Nephron progenitor cell (in vitro differentiated cells): ENCODE measurements at places on chromosomes 16 and 17.

DNA sequence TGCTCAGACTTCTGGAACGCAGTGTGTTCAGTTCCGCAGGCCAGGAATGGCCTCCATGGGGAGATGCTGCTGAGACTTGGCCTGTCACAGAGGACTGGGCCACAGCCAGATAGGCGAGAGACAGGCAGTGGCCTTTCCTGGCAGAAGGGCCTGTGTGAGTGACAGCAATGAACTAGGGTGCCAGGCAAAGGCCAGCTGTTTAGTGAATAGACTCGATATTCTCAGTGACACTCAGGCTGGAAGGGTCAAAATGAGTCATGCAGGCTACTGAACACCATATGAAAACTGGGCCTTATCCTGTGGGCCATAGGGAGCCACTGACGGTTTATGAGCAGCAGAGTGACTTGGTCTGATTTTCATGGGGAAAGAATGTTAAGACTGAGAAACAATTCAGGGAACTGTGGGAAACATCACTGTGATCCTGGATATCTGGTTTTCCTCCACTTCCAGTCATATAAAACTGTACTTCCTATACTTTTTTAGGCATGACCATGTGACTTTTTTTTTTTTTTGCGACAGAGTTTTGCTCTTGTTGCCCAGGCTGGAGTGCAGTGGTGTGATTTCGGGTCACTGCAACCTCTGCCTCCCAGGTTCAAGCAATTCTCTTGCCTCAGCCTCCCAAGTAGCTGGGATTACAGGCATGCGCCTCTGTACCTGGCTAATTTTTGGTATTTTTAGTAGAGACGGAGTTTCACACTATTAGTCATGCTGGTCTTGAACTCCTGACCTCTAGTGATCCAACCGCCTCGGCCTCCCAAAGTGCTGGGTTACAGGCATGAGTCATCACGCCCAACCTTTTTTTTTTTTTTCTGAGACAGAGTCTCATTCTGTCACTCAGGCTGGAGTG, 5.2 kb upstream of the NUBP1 start:
- no peak for DNase-seq

GRCh38 chr17:72111336-72111923, 9.4 kb upstream of the SOX9 start:
- DNase-seq: no peak

DNA sequence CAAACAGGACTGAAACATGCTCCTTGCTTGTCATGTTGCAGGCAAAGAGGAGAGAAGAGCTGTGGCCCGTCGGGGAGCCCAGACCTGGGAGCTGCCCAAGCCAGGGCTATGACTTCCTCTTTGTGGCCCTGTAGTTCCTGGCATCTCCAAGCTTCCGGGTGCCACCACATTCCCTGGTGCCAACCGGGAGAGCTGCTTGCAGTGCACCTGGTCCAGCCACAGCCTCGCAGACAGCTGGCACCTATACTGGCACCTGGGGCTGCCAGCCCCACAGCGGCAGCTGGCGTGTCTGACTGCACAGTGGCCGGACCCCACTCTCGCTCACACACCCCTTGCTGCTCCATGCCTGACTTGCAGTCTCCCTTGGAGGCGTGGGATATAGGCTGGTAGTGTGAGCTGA, 37.1 kb upstream of the FOXJ1 start:
- DNase-seq: no peak

GRCh38 chr16:14335297-14335696, 264.2 kb downstream of the MRTFB start:
- DNase-seq: no peak

DNA sequence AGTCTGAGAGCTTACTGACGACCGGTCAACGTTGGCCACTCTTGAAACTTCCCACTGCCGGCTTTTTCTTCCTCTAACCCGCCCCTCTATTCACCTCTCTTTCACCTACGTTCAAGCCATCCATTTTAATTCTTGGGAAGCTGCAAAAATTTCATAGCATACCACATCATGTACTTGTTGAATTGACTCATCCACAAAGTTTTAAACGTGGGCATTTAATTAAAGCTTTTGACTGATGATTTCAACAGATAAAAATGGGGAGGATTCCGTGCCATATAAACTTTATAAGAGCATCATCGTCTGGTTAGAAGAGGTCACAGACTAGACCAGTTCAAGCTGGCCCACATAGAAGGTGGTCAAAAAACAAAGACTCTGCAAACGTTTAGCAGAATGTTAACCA, 22.5 kb downstream of the VPS53 start:
- DNase-seq: no peak

- peak; percentile 88 for DNase-seq
Observed at GRCh38 chr17:76540381-76541300, 797 bp downstream of the PRCD start.

- no peak for DNase-seq
Observed at GRCh38 chr16:68664297-68664696, 19.2 kb downstream of the CDH3 start.

- DNase-seq: no peak
Observed at GRCh38 chr16:84677849-84678248, 22.0 kb upstream of the USP10 start.

DNA sequence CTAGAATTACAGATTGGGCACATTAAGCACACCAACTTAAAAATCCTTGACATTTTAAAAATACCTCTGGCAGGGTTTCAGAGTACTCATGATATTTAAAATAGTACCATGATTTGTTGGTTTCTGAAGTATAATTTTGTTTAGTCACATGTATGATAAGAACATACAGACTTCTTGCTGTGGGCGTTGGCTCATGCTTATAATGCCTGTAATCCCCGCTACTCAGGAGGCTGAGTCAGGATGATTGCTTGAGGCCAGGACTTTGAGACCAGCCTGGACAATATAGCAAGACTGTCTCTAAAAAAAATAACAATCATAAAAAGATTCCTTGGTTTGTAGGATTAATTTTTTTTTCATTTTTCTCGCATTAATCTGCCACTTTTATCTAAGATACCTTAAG, 78.5 kb downstream of the NOS2 start:
- DNase-seq: no peak

- DNase-seq: no peak
Observed at GRCh38 chr16:69408475-69408874, 15.9 kb upstream of the CYB5B start.

GRCh38 chr16:46884513-46885293, 541 bp downstream of the GPT2 start:
- DNase-seq: peak; percentile 42

GRCh38 chr16:53904533-53904932, 200.6 kb downstream of the FTO start:
- no peak for DNase-seq

DNA sequence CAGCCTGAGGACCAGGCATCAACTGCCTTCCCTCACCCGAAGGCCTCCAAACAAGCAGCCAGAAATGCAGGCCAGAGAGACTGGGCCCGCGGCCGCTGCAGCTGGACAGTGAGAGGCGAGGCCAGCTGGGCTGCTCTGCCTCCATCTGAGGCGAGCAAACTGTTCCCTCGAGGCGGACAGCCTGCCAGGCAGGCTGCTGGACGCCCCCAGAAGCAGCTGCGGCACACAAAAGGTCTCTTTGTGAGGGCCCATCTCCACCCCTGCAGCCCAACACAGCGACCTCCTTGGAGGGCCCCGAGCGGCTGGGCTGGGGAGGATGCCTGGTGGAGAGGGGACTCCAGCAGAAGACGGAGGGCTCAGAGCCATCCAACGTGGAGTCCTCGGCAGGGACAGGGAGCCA, 4.7 kb downstream of the CORO7 start:
- DNase-seq: no peak

GRCh38 chr16:363110-363765, 7.1 kb downstream of the MRPL28 start:
- DNase-seq: no peak

GRCh38 chr17:60439501-60439900, 17.2 kb downstream of the CHCT1 start:
- DNase-seq: no peak

DNA sequence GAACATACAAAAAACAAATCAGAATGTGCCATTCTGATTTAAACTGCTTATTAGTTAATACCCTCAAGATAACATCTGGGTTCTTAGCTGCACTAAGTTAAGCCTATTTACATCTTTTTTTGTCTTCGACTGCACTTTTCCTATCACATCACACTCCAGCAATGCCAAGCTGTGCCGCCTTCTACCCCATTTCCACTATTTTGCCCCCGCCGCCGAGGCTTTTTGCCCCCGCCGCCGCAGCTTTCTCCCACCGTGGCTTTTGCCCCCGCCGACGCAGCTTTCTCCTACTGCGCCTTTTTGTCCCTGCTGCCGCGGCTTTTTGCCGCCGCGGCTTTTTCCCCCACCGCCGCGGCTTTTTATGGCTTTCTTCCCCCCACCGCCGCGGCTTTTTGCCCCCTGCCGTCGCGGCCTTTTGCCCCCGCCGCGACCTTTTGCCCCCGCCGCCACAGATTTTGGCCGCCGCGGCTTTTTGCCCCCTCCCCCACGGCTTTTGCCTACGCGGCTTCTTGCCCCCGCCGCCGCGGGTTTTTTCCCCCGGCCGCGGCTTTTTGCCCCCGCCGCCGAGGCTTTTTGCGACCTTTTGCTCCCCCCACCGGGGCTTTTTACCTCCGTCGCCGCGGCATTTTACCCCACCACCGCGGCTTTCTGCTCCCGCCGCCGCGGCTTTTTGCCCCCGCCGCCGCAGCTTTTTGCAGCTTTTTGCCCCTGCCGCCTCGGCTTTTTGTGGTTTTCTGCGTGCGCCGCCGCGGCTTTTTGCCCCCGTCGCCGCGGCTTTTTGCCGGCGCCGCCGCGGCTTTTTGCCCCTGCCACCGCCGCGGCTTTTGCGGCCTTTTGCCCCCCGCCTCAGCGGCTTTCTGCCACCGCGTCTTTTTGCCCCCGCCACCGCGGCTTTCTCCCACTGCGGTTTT, 331.4 kb upstream of the WSB1 start:
- no peak for DNase-seq

DNA sequence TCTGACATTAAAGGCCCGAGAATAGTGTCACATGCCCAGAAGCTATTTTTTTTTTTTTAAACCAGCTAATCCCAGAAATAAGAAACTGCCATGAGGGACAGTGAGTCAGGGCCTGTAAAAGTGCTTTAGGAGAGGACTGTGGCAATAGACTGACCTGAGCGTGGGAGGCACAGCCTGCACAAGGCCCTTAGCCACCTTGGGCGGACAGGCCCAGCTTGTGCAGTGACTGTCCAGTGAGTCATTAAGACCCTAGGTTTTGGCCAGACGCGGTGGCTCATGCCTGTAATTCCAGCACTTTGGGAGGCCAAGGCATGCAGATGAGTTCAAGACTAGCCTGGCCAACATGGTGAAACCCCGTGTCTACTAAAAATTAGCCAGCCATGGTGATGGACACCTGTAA, 343.0 kb upstream of the ZFHX3 start:
- no peak for DNase-seq

DNA sequence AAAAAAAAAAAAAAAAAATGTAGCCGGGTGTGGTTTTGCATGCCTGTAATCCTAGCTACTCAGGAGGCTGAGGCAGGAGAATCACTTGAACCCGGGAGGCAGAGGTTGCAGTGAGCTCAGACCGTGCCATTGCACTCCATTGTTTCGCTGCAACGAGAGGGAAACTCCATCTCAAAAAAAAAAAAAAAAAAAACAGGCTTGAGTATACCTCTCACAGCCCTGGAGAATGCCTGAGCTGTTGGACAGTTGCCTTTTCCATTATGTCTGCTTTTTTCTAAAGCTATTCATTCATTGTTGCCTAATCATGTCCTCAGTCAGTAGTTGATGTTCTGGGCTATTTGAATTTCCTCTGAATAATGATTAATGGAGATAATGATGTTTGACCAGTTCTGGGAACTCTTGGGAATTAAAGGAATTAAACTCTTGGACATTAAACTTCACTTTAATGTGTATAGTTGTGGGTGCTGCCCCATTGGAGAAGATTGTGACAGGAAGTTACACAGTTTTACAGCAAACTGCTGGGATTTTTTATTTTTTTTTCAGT, 11.8 kb downstream of the HMOX2 start:
- no peak for DNase-seq

DNA sequence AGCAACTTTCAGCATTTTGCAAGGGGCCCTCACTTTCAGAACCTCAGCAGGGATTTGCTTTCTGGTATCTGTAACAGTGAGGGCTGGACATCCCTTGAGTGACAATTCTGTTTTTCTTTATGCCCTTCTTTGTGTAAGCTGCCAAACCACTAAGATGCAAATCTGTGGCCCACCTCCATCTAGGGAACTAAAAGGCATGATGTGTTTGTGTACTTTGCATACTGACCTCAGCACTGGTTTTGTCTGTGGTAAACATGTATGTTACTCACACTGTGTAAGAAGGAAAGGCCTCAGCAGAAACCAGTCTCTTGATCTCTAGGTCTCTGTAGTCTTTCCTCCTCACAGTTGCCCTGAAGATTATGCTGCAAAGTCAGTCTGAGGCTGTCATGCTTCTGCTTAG, 396.6 kb upstream of the DYNLRB2 start:
- DNase-seq: no peak

GRCh38 chr17:41724476-41725050, 9.9 kb downstream of the HAP1 start:
- DNase-seq: no peak

DNA sequence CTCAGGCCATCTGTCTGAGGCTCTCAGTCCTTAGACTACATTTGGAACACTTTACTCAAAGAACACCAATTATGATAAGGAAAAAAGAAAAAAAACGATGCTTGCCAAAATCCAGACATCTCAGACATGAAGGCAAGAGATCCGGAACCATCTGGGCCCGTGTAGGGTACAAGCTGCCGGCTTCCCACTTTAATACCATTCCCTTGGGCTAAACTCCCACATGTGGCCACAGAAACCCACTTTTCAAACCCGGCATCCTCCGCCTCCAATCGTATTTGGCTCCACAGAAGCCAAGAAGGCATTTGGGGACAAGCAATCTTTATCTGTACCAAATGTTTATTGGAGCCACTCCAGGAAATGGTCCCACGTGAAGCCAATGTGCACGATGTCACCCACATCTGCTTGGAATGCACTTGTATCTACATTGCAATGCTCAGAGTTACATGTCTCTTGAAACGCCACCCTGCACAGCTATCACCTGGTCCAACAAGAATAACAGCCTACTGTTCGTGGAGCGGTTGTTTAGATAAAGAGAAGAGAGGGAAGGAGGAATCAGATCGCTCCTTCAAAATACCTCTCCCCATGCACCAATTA, 33.5 kb downstream of the XYLT1 start:
- DNase-seq: no peak

DNA sequence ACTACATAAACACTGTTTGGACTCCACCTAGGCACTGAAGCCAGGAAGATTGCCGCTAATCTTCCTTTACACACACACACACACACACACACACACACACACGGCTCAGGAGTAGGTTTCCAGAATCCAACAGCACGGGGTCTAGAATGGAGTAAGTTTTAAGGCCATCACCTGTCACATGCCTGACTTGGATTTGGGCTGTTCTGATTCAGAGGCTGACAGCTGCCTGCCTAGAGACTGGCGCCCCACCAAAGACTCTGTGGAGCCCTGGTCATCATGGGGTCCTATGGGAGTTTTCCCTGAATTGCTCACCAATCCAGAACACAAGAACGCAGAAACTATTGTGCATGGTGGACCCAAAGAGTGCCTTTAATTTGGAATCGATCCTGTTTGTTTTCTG, 10.9 kb downstream of the CDRT4 start:
- no peak for DNase-seq

GRCh38 chr17:47730681-47731080, 2.4 kb upstream of the TBX21 start:
- no peak for DNase-seq

GRCh38 chr16:54879681-54880080, 51.0 kb upstream of the IRX5 start:
- no peak for DNase-seq

- DNase-seq: no peak
Observed at GRCh38 chr16:7209598-7209997, 123.0 kb upstream of the RBFOX1 start.

GRCh38 chr17:55067697-55068439, 99.3 kb downstream of the STXBP4 start:
- no peak for DNase-seq
